Central memory CD4-positive, alpha-beta T cell (primary cell): ENCODE measurements at places on chromosomes 4 and X.
A peak's percentile ranks its signal among the peaks of the same experiment; 100 is the strongest.

- DNase-seq = no peak
Measured at GRCh38 chrX:154058214-154058997, 38.7 kb upstream of the IRAK1 start.

DNA sequence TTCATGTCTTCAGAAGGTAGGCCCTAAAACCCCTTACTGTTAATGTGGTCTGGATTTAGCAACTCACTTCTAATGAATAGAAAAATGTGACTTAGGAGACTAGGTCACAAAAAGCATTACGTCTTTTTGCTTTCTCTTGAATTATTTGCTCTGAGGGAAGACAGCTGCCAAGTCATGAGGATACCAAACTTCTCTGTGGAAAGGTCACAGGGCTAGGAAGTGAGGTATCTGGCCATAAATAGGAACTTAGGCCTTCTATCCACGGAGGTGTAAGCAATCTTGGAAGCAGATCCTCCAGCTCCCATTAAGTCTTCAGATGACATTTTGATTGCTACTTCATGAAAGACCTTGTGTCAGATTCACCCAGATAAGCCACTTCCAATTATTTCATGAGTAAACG is 120.6 kb downstream of the JADE1 start:
- DNase-seq = no peak

DNA sequence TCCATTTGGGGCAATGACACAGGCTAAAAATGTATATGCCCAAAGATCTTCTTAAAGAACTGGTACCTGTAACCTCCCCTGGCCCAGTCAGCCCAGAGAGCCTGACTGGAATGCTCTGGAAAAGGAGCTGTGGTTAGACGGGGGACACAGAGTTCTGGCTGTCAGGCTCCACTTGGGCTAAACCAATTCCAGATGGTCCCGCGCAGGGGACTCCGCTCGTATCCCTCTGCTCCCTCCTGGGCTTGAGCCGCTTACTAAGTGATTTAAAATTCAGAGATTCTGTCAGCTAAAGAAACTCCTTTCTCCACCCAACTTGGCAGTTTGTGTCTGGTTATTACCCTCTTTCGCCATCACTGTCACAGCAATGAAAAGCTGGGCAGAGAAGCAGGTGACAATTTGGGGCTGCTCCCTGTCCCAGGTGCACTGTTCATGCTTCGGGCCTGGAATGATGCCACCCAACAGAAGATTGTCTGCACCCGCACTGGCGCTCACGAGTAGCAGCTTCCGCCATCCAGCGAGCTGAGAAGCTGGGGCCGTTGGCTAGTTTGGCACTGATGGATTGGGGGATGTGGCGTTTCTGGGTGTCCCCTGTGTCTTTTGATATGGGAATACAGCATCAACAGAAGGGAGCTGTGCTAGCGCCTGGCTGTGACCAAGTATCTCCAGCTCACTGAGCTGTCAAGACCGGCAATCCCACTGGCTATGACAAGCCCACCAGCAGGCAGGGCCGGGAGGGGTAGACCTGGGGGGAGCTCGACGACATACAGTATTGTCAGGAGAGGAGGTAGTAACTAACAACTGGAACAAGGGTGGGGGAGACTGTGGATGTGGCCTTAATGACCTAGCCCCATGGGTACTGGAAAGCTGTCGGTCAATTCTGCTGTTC is 6.7 kb upstream of the IRAK1 start:
- no peak for DNase-seq

GRCh38 chrX:98939456-98939855 is 1470.6 kb downstream of the PCDH19 start:
- no peak for DNase-seq

GRCh38 chr4:145280541-145280940 is 100.2 kb upstream of the OTUD4 start:
- no peak for DNase-seq

- DNase-seq = no peak
Measured at GRCh38 chrX:12563121-12563520, 228.1 kb upstream of the PRPS2 start.

- no peak for DNase-seq
Measured at GRCh38 chr4:139635966-139636365, 29.7 kb upstream of the MGST2 start.

DNA sequence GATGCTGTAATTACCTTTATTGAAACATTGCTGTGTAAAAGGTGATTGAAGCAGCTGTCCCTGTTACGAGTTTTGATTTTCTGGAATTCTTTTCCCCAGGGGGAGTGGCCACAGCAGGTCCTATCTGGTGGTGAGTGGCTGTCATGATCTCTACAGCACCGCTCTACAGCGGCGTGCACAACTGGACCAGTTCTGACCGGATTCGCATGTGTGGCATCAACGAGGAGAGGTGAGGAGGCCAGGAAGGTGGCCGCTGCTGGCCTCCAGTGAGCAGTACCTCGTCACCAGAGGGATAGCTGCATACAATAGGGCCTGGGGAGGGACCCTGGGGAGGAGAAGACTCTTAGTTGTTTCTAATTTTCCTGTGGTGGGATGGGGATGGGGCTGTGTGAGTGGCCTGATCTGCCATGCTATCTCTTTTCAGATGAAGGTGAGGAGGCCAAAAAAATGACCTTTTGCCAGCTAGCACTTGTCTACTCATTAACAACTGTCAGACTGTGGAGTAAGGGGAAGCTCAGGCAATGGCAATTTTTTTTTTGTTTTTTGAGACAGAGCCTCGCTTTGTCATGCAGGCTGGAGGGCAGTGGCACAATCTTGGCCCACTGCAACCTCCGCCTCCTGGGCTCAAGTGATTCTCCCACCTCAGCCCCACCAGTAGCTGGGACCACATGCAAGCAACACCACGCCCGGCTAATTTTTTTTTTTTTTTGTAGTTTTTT is 22.8 kb downstream of the BCORL1 start:
- no peak for DNase-seq

- no peak for DNase-seq
Measured at GRCh38 chr4:176814770-176815169, 22.0 kb upstream of the VEGFC start.

GRCh38 chr4:135382280-135382959 is 1180.8 kb upstream of the PABPC4L start:
- no peak for DNase-seq

- no peak for DNase-seq
Measured at GRCh38 chrX:18294893-18295292, 59.6 kb downstream of the SCML2 start.

DNA sequence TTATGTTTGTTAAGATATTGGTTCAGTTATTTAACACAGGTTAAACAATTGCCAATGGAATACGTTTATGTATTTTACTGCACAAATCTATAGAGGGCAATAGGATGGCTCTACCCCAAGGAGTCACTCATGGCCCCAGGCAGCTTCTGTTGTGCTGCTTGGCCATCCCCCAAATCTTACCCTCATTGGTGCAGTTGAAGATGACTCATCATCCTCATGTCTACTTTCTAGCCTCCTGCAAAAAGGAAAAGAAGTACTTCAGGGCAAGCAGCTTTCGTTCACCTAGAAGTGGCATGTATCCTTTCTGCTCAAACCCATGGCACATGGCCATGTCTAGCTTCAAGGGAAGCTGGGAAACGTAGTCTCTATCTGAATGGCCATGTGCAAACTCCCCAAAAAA is 14.2 kb downstream of the PHOX2B start:
- no peak for DNase-seq

- no peak for DNase-seq
Measured at GRCh38 chr4:100828986-100829685, 311.3 kb upstream of the EMCN start.

GRCh38 chr4:89072921-89073320 is 15.9 kb upstream of the FAM13A start:
- no peak for DNase-seq

- no peak for DNase-seq
Measured at GRCh38 chr4:109985993-109986974, 73.6 kb downstream of the EGF start.

DNA sequence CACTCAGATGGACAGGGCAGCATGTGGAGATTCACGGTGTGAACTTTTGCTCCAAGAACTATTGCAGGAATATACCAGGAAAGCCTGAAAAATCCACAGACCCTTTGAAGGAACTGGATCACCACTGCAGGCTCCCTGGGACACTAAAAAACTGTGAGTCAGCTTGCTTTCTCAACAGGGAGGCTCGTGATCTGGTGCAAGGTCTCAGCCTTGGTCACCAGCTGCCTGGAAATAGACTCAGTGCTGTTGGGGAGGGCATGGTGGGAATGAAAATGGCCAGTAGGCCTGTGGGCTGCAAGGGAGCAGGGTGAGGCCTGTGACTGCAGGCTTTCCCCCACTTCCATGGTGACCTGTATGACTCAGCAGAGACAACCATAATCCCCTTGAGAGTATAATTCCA is 426.4 kb upstream of the RPS6KA3 start:
- no peak for DNase-seq

DNA sequence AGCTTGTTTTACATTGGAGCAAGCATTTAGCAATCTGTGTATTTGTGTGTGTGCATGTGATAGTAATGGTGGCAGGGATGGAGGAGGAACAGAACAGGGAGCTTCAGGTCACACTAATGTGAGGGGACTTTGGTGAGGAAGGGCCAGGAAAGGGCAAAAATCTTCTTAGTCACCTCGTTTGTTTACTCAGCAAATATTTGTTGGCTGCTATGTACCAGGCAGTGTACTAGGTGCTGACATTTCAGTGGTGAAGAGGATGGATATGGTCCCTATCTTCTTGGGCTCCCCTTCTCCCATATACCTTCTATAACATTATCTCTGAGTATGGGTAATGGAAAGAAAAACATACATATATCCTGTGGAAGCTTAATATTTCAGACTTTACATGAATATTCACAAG is 48.5 kb upstream of the HDAC8 start:
- no peak for DNase-seq

GRCh38 chrX:1593286-1594271 is 2.2 kb downstream of the AKAP17A start:
- DNase-seq = no peak

DNA sequence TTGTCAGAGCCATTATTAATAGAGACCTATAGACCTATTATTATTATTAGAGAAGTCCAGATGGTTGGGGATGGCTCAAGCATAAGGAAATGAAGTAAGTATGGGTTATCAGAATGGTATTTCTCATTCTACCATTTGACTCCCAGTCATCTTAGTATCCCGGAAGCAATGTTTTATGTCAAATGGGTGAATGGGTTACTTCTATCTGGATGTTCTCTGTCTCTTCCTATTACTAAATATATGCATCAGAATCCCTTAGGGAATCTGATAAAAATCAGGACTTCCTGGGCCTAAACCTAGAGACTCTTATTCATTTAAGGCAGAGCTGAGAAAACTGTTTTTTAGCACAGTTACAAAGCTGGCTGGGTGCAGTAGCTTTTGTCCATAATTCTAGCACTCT is 149.9 kb downstream of the SLC10A7 start:
- no peak for DNase-seq

DNA sequence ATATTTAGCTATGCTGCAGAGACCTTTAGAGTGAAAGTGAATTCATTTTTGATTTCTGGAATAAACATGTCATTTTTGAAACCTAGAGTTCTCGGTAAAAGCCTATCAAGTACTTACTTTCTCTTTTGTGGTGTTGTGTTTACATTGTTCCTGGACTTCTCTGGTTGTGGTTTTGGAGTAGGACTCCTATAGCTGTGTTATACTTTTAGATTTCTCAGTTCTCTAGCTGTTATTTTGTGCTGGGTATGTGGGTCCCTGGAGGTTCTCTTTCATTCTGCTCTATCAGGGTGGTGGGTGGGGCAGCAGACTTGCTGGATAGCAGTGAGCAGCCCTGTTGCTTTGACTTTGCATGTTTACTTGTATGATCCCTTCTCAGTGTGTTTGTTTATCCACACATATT is 25.6 kb upstream of the MSMO1 start:
- peak; percentile 7 for DNase-seq

GRCh38 chr4:48590884-48591283 is 100.8 kb downstream of the ZAR1 start:
- no peak for DNase-seq

DNA sequence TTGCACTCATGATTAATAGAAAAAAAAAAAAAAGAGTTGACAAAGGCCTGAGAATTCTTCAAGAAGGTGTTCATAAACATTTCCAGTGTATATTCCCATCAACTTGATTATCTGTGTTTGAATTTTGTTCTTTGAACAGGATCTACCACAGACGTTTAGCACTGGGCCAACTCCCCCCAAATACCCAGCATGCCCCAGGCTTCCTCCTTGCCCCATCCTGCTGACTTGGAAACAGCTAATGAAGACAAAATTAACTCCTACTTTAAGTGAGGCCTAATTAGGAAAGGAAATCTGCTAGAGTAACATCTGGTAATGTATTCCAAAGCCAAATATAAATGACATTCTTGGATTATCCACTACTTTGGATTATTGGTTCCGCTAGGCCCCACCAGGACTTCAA is 52.5 kb downstream of the PPARGC1A start:
- no peak for DNase-seq

GRCh38 chr4:125369098-125369497 is 54.3 kb downstream of the FAT4 start:
- no peak for DNase-seq

- DNase-seq = no peak
Measured at GRCh38 chr4:17018013-17018412, 119.6 kb upstream of the LDB2 start.

GRCh38 chrX:35351212-35351611 is 408.6 kb downstream of the FAM47B start:
- no peak for DNase-seq

DNA sequence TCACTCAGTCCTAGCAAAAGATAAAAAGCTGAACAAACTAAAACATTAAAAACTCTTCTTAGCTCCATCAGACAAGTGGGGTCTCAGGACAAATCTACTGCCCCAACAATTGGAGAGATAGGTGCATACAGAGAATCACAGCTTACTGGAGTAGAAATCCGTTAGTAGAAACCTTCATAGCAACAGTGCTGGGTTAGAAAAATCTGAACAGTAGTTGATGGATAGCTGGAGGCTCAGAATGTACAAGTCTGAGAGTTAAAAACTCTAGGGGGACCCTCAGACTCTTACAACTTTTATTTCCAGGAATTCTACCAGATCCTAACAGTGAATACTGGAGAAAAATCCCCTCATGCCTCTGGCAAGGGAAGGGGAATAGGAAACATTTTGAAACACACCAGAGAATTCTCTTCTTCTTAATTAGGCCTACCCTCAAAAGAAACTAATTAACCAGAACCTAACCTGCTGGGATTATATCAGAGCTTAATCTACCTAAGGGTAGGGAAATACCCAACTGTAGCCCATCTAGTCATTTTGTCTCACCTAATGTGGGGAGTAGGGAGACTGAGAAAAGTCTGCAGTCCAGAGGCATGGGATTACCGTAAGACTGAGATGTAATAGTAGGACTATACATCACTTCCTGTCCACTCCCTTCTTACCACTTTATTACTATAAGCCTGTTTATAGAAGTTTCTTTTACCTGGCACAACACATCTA is 165.0 kb upstream of the CTSO start:
- DNase-seq = no peak

DNA sequence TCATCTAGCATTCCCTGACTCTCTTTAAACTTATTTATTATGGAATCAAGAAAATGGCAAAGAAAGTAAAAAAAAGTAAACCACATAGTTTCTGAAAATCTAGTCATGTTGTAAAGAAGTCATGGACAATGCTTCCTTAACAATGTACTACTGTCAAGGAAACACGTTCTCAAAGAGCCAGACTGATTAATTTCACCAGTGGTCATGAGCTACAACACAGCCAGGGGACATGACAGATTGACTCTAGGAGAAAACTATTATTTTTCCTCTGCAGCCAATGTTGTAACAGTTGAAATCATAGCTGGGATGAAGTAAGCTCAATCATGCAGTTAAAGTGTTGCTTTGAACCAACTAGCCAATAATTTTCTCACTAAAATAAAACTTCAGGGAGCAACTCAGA is 109.2 kb downstream of the MAPK10 start:
- no peak for DNase-seq
